ENCODE measurements at places on chromosomes 5 and 9.

GRCh38 chr5:168319774-168320173 is 28.3 kb downstream of the WWC1 start:
- DNase-seq: no peak

- DNase-seq: no peak
Measured at GRCh38 chr5:145072889-145073288, 762.3 kb downstream of the PRELID2 start.

DNA sequence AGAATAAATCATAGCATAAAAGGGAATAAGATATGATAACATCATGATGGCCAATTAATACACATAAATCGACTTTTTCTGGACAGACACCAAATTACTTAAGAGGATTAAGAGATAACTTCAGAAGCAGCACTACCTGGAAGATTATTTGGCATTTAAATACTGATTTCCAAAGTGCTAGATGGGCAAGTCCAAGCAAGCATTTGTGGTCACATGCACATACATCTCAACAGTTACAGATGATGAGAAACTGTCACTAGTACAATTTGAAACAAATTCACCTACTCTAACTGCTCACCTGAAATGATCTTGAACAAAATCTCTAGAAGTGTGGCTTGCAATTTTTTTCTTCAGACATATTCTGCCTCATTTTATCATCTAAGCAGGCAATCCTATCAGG is 26.8 kb upstream of the RASGEF1C start:
- no peak for DNase-seq

GRCh38 chr9:33765411-33765810 is 29.9 kb upstream of the PRSS3 start:
- DNase-seq: no peak

DNA sequence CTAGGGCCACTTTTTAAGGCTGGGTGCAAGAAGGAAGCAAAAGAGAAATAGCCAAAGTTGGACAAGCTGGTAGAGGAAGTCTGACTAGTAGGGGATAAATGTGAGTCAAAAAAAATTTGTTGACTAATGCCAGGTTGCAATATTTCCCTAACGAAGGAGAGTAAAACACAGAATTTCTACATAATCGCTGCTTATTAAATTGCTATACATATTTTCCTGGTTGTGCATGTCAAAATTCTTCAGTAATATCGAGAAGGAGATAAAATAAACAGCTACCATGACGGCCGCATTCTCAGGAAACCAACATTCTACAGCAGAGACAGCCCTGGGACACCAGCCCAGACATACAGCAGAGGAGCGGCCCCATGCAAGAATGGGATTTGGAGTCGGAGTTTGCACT is 148.3 kb downstream of the ESM1 start:
- no peak for DNase-seq

DNA sequence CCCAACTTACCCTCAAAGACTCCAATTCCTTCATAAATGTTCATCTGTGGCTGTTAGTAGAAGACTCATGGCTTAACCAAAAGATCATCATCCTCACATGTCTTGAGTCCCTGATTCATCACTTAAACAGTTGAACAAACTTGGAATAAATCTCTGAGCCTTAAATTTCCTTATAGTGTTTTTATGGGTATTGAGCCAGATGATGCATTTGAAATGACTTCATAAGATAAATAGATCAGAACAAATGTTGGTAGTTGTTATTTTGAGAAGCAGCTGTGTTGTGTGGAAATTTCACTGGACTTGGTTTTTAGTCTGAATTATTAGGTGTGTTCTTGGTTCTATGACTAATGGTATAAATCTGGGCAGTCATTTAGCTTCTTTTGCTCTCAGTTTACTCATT is 236.2 kb downstream of the NNT start:
- no peak for DNase-seq

DNA sequence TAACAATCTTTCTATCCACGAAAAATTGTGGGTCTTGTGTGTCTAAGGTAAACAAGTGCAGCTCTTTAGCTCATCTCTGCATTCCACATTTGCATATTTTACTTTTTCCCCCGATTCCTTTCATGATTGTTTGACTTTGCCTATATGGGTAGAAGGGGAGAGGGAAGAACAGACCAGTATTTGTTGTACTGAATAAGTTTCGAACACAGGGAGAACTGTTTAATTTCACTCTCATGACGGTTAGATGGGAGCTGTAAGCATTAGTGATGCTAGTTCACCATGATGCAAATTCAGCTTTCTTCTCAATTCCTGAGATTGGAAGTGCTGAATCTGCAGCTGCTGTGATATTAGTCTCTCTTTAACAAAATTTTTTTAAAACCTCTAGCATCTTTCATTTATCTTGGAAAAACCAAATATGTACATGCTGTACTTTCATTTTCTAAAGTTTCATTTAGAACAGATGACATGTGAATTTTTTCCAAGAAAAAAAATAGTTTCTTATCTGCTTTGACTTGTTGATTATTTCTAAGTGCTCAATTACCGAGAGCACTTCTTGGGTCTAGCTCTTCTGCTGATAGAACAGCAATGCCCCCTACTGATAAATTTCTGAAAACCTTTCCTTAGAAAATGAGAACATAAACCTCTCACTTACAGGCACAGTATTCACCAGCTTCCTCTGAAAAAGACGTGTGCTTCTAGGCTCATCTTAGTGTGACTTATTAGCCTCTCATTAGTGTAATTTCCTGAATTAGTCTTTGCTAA is 149.5 kb downstream of the BAAT start:
- no peak for DNase-seq

GRCh38 chr9:5582835-5583195 is 46.1 kb upstream of the RIC1 start:
- peak; percentile 43 for DNase-seq

GRCh38 chr9:108832179-108832500 is 23.6 kb downstream of the ACTL7B start:
- no peak for DNase-seq

GRCh38 chr5:176996780-176997179 is 9.8 kb downstream of the UIMC1 start:
- DNase-seq: no peak

DNA sequence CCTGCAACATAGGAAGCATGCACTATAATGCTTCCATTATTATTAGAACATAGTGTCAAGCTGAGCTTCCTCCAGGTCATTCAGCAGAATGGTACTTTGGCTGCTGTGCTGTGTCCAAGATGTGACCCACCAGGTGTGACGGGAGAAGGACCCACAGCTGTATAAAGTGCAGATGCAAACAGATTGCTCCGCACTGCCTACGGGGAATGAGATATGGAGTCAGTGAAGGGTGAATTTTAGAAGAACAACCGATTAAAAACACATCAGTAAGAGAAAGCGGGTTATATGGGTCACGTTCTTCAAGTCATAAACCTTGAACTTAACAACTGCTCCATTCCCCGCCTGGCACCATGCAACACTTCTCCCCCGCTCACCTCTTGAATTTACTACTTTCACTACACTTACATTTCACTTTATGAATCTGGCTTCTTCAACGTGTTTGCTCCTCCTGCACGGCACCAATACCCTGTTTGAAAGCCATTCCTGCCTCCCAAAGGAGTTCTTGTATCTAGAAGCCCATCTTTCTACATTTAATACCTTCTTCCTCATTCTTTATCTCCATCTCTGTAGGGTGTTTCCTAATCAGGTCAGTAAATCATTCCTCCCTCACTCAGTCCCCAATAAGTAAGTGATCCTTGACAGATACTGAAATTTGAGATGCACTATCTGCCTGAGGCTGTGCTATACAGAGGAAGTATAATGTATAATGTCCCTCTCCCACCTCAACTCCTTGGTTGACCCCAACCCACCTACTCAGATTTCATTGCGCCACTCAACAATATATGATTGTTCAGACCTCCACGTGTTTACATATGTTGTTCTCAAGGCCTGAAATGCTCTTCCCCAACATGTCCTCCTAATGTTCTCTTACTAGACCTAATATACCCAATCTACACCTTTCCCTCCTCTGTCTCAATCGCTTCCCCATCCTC is 25.9 kb downstream of the BRINP1 start:
- DNase-seq: no peak

DNA sequence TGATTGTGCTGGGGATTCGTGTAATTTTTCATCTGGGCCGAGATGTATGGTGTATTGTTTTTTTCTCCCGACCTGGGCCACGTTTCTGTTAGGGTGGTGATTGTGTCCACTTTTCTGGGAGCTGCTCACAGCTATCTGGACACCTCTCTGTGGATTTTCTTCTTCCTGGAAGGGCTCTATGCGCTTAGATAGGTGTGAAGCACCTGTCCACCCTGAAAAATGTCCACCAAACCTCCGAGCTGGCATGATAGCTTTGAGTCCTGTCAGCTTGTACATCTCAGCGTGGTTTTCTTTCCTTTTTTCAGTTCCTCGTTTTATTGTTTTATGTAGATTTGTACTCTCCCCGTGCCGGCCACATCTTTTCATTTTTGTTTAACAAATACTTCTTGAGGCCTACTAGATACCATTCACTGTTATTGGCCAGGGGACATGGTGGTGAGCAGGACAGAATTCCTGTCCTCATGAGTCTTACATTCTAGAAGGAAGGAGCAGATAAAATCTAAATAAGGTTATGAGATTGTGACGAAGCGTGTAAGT is 1.1 kb downstream of the UGCG start:
- DNase-seq: no peak

DNA sequence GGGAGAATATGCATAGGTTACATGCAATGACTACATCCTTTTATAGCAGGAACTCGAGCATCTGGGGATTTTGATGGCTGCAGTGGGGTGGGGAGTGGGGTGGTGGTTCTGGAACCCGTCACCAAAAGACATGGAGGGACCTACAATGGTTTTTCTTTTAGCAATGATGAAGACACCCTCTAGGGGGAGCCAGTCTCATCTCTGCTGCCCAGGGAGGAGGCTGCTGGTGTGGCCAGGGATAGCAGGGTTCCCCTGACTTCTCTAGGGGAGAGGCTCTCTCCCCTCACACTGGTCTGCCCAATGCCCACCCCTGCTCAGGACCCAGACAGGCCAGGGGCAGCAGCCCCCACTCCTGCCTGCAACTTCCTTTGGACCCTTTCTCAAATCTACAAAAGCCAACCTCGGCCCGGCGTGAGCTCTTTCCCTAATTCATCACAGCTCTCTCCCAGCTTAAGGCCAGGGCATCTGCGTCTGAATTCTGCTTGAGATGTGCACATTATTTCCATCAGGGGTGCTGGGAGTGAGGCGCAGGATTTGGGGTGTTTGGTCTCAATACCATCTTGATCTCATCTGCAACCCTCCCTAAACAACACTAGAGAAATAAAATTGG is 73.6 kb upstream of the RETREG1 start:
- DNase-seq: peak; percentile 38

DNA sequence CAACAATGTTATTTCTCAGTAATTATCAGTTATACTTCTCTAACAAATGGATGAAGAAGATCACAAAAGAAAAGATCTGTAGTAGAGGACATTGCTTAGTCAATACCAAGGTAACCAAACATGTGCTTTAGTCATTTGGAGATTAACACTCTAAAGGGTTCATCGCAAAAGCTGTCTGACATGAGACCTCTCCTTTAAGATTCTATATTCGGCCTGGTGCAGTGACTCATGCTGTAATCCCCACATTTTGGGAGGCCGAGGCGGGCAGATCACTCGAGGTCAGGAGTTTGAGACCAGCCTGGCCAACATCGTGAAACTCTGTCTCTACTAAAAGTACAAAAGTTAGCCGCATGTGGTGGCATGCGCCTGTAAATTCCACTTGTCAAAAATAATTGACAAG is 18.3 kb upstream of the CKMT2 start:
- no peak for DNase-seq

DNA sequence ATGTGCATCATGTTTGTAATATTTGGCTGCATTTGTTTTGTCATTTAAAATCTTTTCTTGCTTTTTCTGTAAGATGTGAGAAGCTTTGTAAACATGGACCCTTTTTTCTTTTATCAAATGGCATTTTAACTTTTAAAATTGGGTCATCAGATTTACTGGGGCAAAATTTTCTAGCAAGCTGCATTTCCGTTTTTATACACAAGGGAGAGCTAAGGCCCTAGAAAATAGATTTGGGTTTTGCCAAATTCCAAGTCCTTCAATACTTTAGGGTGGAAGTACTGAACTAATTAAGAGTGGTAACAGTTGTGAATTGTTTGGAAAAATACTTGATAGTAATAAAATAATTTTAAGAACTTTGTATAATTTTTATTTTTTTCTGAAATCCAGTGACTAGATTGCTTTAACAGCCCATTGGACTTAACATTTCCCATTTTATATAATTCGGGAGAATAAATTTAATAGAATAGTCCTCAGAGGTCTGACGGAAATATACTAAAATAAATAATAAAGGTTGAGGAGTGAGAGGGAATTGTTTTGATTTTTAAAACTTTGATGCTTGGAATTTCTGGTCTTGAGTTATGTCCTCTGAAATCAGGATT is 117.4 kb downstream of the SMARCA2 start:
- DNase-seq: no peak

GRCh38 chr9:104633976-104634520 is 16.0 kb upstream of the OR13C9 start:
- no peak for DNase-seq

- DNase-seq: no peak
Measured at GRCh38 chr5:435961-436640, 6.9 kb upstream of the EXOC3 start.

DNA sequence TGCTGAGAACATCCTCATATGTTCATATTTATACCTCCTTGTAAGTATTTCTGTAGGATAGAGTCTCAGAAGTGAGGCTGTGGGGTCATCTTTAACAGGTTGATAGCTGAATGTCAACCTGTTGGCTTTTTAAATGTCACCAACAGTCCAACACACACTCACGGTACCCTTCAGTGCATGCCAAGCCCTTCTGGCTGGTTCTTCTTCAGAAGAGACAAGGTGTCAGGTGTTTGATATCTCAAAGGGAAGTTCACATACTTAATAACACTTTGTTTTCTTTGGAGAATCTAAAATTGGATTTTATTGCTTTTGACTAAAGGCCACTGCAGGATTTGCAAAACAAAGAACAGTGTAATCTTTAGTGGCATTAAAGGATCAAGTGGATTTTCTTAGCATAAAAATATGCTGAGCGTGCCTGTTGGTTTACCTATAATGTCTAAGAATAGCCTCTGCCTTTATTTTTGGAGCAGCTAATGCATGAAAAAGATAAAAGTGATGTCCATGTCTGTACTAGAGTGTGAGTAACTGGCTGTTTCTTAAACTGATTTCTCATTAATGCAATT is 58.2 kb downstream of the RGS3 start:
- no peak for DNase-seq

DNA sequence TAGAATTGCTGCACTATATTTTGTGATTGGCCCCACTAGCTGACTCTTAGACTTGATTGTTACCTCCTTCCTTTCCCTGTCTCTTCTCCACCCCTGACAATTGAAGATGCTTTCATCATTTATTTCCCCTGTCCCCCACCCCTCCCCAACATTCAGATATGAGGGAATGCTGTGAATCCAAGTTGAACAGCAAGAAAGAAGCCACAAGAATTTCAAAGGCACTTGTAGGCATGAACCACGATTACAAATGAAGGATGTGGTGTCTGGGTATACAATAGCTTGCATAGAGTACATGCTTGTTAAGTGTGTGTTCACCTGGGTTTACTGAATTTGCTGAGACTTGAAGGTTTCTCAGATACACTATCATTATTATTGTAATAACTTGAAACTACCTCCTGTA is 78.3 kb upstream of the TRIO start:
- DNase-seq: no peak

- DNase-seq: no peak
Measured at GRCh38 chr5:107356891-107357290, 313.8 kb downstream of the EFNA5 start.
